ENCODE measurements at places on chromosomes 5 and 9.

DNA sequence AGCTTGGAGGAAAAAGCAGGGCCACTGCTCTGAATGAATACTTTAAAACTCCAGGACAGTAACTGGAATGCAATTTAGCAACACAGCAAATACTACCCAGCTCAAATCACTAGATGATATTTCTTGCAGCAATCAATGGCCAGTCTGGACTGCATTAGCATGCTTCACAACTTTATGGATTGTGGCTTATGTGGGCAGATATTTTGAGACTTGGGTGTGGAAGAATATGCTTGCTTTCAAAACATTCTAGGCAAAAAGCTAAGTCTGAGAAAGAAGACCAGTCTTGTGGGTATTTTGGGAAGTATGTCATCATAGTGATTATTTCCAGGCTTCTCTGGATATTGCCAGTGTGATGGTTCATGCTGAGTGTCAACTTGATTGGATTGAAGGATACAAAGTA lies 3.1 kb downstream of the RANBP3L start:
- DNase-seq: no peak

DNA sequence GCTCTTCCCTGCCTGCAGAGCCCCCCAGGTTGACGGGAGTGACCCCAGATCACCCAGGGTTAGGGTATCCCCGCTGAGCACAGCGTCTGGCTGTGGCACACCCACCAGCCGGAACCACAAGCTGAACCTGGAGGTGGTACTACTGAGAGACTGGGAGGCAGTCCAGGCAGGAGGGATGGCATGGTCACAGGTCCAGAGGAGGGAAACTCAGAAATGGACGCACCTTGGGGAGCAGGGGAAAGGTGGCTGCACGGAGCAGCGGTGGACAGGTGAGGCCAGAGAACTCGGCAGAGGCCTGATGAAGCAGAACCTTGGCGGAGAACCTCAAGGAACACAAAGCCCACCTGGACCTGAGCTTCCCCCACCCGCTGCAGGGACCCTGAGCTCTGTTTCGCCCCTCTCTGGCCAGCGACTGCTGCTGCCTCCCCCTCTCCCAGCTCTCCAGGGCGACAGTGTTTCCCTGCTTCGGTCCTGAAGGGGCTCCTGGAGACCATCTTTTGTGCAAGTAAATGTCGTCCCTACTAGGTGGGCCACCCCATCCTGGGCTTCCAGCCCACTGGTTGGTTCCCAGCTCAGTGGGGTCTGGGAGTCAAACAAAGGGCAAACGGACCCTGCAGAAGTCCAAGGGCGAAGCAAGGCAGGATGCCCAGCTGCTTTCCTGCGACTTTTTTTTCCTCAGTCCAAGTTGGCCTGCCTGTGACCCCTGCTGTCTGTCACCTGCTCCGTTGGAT lies 845 bp downstream of the ADGRD2 start:
- DNase-seq: no peak

GRCh38 chr9:123401879-123402513 lies 46.0 kb downstream of the CRB2 start:
- no peak for DNase-seq

DNA sequence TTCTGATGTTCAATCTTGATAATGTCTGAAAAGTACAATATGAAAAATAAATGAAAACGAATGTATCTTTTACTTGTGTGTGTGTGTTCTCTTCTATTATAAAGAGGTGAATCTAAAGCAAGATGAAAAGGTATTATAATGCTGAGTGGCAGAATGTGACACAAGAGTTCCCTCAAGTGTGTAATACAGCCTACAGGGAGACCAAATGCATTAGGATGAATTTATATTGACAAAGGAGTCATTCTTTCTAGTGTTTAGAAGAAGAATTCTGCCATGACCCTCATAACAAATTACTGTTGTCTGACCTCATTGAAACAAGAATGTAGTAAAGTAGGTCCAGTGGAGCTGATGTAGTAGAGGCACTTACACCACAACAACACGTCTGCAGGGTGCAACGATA lies 1119.0 kb upstream of the CDH10 start:
- no peak for DNase-seq
